Stimulated activated CD8-positive, alpha-beta memory T cell treated with anti-CD3 and anti-CD28 coated beads, Interleukin-7, amount 100 ng/mL, for 4 hours (primary cell): ENCODE measurements at places on chromosomes 4 and X.

DNA sequence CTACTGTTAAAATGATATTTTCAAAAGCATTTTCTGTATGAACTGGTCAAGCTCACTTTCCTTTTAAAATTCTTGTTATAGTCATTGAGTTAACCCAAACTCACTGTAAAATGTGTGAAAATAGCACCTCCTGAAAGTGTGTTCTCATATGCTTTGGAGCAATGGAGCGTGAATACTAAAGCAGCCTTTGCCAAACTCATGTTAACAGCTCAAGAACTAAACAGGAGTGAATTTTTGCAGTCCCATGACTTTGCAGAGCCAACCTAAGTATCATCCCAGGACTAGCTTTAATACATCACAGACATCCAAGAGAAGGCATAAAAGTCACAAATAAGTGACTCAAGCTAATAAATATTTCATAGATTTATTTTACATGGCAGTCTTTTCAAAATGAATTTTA, 2.3 kb downstream of the AMMECR1 start:
- DNase-seq: no peak

- DNase-seq: no peak
Observed at GRCh38 chrX:49042581-49043219, 457 bp downstream of the TFE3 start.

DNA sequence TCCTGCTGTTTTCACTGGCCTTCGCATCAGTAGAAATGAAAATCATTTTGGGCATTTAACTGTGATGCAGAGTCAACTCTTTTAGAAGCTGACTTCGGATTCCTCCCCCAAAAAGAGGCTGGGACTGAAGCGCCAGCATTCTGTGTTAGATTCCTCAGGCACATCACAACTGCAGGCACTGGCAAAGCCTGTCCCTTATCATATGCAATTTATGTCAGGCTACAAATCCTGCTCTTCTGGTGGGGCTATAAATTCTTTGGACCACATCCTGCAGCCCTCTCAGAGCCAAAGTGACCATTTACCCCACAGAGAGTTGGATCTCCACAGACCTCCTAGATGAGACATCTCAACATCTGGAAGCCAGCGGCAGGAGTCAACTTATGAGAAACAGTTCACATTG, 138.4 kb downstream of the CBR4 start:
- no peak for DNase-seq

- no peak for DNase-seq
Observed at GRCh38 chr4:40200875-40201801, 4.3 kb downstream of the RHOH start.

- DNase-seq: no peak
Observed at GRCh38 chr4:87006426-87006675, 71.5 kb downstream of the AFF1 start.

GRCh38 chrX:42823443-42823842, 45.5 kb upstream of the PPP1R2C start:
- DNase-seq: no peak

DNA sequence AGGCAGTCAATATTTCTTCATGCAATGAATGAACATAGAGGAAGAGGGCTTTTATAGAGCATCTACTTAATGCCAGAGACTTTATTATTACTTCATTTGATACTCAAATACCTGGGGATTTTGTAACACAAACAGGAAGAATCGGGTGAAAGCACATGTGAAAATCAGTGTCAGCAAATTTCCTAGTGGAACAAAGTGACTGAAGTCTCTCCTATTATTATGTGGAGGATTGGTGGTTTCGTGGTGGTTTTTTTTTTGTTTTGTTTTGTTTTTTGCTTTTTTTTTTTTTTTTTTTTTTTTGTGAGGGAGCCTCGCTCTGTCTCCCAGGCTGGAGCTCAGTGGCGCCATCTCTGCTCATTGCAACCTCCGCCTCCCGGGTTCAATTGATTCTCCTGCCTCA, 207.0 kb downstream of the RRAGB start:
- no peak for DNase-seq

- DNase-seq: no peak
Observed at GRCh38 chrX:7083021-7083420, 64.5 kb upstream of the STS start.

- DNase-seq: no peak
Observed at GRCh38 chrX:131365766-131366165, 76.7 kb upstream of the IGSF1 start.

DNA sequence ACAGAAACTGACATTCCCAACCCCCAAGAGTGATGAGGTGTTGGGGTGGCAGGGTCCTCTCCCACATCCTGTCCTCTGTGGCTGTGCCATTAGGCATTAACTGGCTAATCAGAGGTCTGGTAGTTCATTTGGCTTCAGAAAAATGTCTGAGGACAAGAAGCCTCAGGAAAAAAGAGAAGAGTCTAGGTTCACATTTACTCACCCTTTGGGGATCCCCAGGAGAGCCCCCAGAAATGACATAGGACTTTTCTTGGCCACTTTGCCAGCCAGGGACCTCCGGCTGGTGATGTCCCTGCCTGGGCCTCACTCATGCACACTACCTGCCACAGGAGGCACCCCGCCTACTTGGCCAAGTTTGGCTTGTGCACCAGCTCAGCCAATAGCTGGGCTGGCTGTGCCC, 173.0 kb downstream of the RBM46 start:
- no peak for DNase-seq

GRCh38 chr4:62328526-62328925, 1128.4 kb downstream of the ADGRL3 start:
- DNase-seq: no peak

- no peak for DNase-seq
Observed at GRCh38 chr4:148101235-148101634, 341.0 kb downstream of the NR3C2 start.

DNA sequence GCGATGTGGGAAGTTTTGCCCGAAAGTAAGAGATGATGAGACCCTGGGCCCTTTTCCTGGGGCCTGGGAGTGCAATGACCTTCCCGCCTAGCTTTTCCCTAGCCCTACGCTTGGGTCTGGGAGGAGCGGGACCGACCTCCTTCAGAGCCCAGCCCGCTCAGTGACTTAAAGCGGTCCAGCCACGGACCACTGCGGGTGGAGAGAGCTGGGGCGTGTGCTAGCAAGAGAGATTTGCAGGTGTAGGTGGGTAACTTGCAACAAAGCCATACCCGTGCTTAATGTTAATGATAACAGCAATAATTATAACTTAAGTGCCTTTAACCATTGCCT, 503 bp upstream of the PDE5A start:
- no peak for DNase-seq

DNA sequence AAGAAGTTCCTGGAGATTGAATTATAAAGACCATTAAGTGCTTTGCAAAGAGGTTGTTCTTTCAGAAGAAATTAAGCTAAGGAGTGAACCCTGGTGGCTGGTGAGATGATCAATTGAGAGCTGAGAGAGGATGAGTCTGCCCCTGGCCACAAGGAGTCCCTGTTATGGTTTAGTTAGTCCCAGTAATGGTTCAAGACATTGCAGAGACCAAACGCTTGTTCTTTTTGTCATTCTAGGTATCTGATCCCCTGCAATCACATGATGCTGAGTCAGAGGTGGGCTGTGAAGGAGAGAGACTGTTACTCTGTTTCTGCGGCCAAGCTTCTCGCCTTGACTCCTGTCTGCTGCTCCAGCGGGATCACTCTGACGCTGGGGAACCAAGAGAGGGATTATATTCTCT, 114.5 kb downstream of the GATB start:
- DNase-seq: no peak

DNA sequence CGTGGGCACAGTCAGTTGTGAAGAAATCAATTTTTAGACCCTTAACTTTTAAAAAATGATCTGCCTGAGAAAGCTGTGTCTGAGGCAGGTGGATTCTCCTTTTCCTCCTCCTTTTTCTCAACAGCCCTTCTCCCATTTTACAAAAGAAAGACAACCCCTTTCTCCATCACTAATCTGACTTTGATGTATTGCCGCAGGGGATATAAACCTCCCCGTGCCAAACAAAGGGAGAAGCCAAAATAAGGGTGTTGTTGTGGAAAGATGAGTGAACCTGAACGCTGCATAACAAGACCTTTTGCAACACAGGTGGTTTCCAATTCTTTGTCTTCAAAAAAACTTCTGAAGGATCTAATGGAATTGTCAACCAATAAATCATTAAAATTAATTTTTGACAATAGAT, 8.4 kb upstream of the FHL1 start:
- no peak for DNase-seq

DNA sequence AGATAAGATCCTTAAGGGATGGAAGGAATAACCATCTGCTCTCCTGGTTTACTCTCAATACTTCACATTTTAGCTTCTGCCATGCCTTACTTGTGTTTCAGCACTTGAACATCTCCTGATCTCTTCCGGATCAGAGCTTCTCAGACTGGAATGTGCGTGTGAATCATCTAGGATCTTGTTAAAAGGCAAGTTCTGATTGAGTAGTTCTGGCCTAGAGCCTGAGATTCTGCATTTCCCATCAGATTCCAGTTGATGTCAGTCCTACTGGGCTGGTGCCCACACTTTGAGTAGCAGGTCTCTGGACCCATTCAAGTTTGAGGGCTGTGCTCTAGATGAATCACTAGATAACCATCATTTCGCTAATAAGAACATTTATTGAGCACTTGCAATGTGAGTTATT, 20.0 kb downstream of the NDP start:
- DNase-seq: no peak

DNA sequence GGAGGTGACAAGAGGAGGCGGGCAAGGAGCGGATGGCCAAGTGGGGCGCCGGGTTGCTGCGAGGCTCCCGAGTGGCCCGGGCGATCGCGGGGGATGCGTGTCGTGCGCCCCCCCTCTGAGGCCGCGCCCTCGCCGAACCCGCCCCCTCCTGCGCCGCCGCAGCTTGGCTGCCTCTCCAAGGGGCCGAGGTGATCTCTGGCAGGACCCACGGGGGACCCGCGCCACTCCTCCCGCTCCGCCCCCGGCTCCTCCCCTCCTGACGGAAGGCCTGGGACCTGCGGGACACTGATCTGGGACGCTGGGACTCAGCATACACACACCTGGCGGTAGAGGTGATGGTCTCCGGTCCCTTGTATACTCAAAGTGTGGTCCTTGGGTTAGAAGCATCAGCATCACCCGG, 21.9 kb upstream of the FAM47C start:
- DNase-seq: no peak

- DNase-seq: no peak
Observed at GRCh38 chr4:6845027-6845426, 62.5 kb downstream of the KIAA0232 start.
